ENCODE measurements at places on chromosomes 12 and 14.

GRCh38 chr12:52197371-52198231 is 5.8 kb upstream of the KRT80 start:
- no peak for DNase-seq

DNA sequence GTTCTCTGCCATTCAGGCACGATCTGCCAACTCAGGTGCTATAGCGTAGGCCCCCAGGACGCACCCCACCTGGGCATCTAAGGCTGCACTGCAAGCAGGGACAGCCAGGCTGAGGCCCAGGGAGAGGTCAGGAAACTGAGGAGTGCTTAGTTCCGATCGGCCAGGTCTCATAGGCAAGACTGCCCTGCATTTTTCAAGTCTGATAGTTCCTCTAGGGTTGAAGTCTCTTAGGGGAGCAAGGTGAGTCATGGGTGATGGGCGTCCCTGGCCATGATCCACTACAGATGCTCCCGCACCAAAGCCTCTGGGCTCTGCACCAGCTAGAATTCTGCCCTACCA is 13.2 kb downstream of the NOPCHAP1 start:
- no peak for DNase-seq

- DNase-seq, result peak; percentile 69
Observed at GRCh38 chr14:51860164-51860824, at the start of gene GNG2. GNG2 (plus strand) TSS chr14:51860612; CDS start chr14:51950679, 90,067 bp downstream.

- no peak for DNase-seq
Observed at GRCh38 chr14:55116246-55117030, 12.6 kb upstream of the LGALS3 start.

- no peak for DNase-seq
Observed at GRCh38 chr14:54362759-54363437, 33.9 kb upstream of the CDKN3 start.

GRCh38 chr14:33617154-33617553 is 333.7 kb downstream of the EGLN3 start:
- DNase-seq, result no peak

- no peak for DNase-seq
Observed at GRCh38 chr14:96231526-96232130, 24.4 kb upstream of the BDKRB1 start.

DNA sequence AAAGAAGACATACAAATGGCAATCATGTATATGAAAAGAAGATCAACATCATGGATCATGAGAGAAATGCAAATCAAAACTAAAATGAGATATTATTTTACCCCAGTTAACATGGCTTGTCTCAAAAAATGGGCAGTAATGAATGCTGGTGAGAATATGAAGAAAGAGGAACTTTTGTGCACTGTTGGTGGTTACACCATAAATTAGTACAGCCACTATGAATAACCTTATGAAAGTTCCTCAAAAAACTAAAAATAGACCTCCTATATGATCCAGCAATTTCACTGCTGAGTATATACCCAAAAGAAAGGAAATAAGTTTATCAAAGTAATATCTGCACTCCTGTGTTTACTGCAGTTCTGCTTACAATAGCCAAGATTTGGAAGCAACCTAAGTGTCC is 151.7 kb downstream of the PDZRN4 start:
- DNase-seq, result no peak

GRCh38 chr12:113152835-113153814 is 3.6 kb downstream of the CFAP73 start:
- DNase-seq, result no peak

DNA sequence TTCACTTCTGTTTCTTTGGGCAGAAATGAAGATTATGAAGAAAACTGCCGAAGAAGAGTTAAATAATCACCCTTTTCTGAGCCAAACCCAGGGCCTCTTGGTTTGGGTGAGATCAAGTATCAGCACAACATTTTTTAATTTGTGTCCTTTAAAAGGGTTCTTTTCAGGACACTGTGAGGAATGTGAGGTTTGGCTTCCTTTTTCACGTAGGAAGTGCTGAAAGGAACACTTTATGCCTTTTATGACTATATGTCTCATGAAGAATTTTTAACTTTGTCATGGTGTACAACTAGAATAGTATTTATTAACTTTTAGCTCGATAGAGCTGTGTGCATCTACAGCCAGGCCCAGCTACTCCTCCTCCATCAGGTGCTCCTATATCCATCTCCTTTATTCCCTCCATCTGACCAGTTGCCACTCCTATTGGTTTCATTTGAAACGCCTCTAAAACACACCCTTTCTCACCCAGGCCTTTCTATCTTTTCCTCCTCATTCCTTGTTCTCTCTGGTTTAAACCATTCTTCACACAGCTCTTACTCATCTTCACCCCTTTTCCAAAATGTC is 103.6 kb upstream of the LRIG3 start:
- no peak for DNase-seq

- no peak for DNase-seq
Observed at GRCh38 chr12:130916241-130916911, 37.3 kb upstream of the ADGRD1 start.

GRCh38 chr12:47941871-47942613 is 21.4 kb upstream of the TMEM106C start:
- peak; percentile 23 for DNase-seq

DNA sequence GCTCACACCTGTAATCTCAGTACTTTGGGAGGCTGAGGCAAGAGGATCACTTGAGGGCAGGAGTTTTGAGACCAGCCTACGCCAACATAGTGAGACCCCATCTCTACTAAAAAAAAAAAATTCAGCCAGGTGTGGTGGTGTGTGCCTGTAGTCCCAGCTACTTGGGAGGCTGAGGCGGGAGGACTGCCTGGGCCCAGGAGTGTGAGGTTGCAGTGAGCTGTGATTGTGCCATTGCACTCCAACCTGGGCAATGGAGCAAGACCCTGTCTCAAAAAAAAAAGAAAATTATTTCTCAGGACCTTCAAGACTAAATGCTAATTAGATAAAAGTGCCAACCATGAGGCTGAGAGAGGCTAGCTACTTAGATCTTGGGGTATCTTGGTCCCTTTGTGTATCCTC is 23.5 kb downstream of the OTUB2 start:
- no peak for DNase-seq

- no peak for DNase-seq
Observed at GRCh38 chr12:131942671-131943070, 7.1 kb upstream of the EP400 start.

DNA sequence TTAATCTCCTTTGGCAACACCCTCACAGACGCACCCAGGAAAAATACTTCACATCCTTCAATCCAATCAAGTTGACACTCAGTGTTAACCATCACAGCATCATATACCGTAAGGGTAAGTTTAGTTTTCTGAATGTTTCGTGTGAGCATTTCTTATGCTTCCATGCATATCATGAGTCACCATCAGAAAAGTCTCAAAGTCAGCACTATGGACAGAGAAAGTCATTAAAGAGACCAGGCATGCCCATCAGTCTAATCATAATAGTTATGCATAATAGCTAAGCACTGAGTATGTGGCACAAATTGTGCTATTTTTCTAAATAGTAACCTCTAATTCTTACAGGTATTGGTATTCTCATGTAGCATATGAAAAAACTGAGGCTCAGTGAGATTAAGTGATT is 158.8 kb upstream of the PRMT8 start:
- DNase-seq, result no peak

GRCh38 chr12:57434517-57435223 is at the start of gene INHBC:
INHBC (plus strand) TSS chr12:57434784; CDS start chr12:57434887, 103 bp downstream.
- DNase-seq, result no peak

- no peak for DNase-seq
Observed at GRCh38 chr14:22047115-22047514, 373.5 kb upstream of the OR4E1 start.

- no peak for DNase-seq
Observed at GRCh38 chr14:100539003-100539660, 48.1 kb downstream of the BEGAIN start.

- no peak for DNase-seq
Observed at GRCh38 chr12:159156-159782, 54.7 kb downstream of the SLC6A12 start.

DNA sequence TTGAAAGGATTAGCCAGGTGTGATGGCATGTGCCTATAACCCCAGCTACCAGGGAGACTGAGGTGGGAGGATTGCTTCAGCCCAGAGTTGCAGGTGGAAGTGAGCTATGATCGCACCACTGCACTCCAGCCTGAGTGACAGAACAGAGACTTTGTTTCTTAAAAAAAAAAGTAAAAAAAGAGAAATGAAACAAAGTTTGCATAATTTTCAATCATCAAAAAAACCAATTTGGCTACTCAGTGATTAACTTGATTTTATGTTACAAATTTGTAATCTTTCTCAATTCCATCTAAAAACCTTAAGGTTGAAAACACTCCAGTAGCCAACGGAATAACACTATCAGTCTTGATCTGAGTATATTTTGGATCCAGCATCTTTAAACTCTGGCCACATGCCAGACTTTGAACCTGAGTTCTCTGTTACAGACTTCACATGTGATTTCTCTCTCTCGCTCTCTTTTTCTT is 12.6 kb upstream of the DENND5B start:
- DNase-seq, result no peak

GRCh38 chr12:64522316-64522715 is 70.4 kb downstream of the TBK1 start:
- no peak for DNase-seq

DNA sequence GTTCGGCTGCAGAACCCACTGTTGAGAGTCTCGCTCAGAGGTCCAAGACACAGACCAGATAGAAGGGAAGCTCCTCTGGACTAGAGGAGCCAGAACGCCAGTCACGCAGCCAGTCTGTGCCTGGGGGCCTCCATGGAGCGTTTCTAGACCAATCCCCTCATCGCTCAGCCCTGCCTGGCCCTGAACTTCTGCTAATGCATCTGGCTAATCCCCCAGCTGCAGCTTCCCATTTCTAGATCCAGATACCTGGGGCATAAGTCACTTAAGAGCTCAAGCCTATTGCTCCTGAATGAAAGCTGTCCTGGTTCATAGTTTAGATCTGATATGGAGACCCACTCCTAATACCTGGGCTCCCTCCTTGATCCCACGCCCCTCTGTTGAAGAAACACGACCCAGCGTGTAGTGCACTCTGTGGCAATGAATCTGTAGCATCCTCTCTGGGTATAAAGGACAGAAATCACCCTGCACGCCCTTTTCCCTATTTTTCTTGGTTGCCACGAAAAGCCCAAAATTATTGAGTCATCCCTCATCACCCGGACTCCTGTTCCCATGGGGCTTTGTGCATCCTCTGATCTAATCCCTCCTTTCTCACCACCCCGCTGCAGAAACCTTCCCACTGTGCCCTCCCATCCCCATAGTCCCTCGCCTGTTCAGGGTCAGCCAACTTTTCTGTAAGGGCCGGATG is 341.6 kb upstream of the FKBP4 start:
- DNase-seq, result no peak

DNA sequence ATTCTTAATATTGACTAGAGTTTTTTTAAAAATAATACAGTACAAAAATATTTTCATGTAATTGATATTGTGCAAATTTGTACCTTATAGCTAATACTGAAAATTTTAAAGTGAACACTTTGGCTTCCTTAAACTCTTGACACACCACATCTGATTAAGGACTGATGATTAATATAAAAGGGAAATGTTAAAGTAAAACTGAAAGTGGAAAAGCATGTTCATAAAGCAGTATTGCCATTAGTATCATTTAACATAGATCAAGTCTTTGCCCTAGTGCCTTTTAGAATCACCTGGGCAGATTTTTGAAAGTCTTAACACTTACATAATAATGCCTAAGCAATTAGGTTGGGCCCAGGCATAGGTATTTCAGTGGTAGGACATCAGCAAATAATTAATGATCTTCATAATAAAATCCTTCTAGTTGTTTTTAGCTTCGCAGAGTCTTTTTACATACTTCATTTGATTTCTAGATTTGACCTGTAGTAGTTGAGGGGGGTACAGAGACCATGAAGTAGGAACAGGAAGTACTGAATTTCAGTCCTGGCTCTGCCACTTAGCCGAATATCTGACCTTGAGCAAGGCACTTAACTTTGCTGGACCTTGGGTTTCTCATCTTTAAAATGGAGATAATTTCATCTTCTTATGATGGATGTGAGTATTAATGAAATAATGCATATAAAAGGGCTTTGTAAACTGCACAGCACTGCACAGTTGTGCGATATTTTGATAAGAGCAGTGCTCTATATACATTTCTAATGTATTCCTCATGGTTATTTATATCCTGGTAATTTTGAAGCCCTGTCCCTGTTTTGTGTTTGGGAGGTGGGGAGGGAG is 43.7 kb downstream of the MARK3 start:
- no peak for DNase-seq

GRCh38 chr14:60652674-60653651 is 3.7 kb upstream of the SIX1 start:
- no peak for DNase-seq

- no peak for DNase-seq
Observed at GRCh38 chr14:94663538-94663937, 51.3 kb downstream of the SERPINA3 start.

Measured in stimulated activated CD8-positive, alpha-beta memory T cell treated with anti-CD3 and anti-CD28 coated beads, Interleukin-12 subunit alpha, Interleukin-12 subunit beta, amount 100 ng/mL, for 1 hour (primary cell).